Stimulated activated CD8-positive, alpha-beta memory T cell treated with anti-CD3 and anti-CD28 coated beads, Interleukin-4, amount 100 ng/mL, for 48 hours (primary cell): ENCODE measurements at places on chromosomes 6 and 20.

DNA sequence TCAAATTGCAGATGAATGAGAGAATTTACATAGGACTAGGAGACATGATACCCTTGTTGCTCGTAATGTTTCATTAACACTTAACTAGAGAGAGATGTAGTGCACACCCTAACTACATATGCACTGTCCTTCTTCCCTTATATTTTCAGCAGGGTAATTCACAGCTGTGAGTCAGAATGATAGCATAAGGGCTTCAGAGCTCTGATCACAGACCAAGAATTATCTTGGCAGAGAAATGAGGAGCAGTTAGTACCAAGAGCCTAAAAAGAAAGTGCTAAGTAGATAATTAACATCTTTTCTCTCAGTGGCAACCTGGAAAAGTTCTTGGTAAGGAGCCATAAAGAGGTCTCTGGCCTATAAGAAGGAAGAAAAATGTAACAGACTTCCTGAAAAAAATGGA lies 35.8 kb downstream of the GRIK2 start:
- no peak for DNase-seq

GRCh38 chr6:149821492-149821891 lies 42.7 kb downstream of the LRP11 start:
- no peak for DNase-seq

DNA sequence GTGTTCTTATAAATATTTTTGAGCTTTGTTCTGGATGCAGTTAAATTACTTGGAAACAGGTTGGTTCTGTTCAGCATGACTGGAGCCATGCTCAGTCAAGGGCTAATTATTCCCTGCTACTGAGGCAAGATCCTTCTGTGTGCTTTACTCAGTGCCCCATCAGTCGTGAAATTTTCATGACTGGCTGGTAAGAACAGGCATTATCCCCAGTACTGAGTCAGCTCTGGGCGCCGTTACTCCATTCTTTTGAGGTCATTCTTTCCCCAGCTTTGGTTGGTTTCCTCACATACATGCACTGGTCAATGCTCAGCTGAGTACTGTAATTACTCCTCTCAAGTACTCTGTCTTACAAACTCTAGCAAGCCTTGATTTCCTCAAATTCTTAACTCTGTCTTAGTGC lies 71.3 kb downstream of the CDKAL1 start:
- DNase-seq = no peak

DNA sequence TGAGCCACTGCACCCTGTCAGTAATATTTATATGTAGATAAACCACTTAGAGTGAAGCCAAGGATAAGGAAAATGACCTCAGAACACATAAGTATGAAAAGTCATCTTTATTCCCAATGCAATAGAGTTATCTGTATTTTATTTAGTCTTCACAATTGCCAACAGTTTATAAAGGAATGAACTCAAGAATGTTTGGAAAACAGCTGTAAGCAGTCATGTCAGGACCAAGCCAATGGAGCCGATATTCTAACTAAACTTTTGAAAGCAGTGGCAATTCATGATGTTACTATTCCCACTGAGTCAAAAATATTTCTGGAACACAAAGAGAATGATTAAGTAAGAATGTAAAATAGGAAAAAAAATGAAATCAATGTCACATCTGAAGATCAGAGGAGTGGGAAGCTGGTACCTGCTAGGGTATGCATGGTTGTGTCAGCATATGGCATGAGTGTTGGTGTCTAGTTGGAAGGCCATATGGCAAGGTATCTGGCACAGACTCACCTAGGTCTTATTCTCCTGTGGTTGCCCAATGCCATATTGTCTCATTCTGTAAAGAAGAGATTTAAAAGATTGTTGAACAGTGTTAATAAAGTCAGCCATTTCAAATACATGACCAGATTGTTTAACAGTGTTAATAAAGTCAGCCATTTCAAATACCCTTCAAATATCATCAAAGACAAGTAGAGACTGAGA lies 118.2 kb downstream of the ADAT2 start:
- no peak for DNase-seq

- DNase-seq = no peak
These were observed 771.0 kb downstream of the QKI start for GRCh38 chr6:164185471-164185871.

GRCh38 chr20:62792940-62793756 lies 3.1 kb upstream of the MRGBP start:
- DNase-seq = no peak

DNA sequence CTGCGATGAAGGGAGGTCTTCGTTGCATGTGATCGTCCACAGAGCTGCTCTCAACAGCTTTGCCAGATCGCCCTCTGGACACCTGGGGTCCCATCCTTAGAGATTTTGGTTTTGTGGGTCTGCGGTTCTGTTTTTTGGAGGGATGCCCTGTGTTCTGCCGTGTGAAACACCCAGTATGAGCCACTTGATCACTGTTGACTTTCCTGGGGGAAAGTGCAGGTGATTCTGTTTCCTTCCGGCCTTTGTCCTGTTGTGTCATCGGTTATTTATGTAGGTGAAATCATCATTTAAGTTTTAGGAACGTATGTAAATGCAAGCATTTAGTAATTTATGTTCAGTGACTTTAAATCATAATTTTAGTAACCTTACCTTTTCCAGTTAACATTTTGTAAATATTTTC lies 56.4 kb upstream of the SLC22A1 start:
- no peak for DNase-seq

DNA sequence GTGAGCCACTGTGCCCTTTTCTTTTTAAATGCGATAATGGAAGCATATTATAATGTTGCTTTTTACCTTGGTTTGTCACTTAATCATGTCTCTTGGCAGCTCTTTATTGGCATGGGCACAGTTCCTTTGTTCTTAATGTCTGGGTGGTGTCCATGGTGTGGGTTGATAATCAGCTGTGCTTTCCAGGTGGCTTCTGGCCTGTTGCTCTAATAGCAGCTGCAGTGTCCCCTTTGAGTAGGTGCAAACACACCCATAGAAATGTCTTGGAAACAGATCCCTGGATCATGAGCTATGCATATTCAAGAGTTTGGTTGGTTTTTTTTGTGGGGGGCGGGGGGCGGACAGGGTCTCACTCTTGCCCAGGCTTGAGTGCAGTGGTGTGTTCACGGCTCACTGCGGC lies 29.9 kb downstream of the EFCAB8 start:
- DNase-seq = no peak
